ENCODE measurements at places on chromosomes 2 and 18.

DNA sequence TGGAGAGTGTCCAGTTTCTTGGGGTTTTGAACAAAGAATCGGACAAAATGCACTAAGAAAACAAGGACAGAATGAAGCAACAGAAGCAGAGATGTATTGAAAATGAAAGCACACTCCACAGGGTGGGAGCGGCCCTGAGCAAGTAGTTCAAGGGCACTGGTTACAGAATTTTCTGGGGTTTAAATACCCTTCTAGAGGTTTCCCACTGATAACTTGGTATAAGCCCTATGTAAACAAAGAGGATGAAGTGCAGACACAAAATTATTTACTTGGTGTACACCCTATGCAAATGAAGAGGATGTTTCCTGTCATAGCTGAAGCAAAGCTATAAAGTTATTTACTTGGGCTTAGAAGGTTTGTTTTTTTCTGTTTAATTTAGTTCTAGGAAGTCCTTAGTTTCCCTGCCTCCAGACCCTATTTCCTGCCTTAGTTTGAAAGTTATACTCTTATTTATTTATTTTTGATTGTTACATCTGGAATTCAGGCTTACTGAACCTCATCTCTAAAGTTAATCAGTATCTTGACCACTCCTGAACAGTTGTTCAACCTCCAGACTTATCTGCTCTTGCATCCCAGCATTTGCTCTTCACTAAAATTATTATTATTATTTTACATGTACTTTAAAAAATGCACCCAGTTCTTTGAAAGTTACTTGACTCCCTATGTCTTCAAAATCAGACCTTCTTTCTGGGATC is 193.5 kb downstream of the SPP2 start:
- DNase-seq: no peak

DNA sequence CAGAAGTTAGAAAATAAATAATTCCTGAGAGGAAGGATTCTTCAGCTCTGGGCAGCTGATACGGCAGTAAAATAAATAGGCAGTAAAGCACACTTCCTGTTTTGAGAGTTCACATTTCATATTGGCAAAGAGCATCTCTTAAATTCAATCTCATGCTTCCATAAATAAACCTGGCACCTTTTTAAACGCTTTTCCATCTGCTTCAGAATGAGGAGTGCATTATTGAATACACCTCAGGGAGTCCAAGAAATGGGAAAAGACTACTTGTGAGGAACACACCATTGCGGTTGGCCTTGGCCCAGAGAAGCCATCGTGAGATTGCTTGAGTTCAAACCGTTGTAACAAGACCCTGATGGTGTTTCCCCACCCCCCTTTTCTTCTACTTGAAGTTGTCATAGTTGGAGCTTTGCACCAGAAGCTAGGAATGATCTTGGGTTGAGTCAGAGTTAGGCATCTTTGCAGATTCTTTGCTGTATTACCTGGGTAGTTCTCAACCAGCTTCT is 123.9 kb downstream of the RDH14 start:
- no peak for DNase-seq

- no peak for DNase-seq
These were observed 131.5 kb downstream of the RGPD3 start for GRCh38 chr2:106336737-106337136.

DNA sequence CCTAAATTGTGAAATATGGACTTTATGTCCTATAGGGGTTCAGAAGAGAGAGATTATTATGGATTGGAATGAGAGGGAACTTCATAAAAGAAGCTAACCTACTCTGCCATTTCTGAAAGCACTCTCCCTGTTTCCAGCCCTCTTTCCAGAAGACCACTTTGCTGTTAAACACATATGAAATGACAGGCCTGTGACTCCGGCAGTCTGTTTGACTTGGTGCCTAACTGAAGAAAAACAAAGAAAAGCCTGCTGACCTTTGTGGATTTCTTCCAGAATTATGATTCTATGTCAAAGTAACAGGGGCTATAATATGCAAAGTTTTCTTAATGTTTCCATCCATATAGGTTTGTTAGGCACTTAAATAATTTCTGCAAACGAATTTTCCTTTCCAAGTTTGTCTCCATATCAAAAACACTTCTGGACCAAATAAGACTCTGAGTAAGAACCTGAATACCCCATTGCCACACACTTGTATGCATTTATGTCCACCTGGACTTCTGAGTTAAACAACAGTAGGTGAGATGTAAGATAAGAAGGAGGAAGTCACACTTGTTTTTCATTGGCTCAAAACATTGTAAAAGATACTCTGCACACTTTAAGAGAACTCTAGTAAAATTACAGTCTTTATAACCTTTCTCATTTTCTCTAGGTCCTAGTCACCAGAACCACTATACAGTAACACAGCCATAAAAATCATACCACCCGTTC is 111.7 kb downstream of the PIEZO2 start:
- DNase-seq: no peak
